NCI-H526 (cell line): ENCODE measurements at places on chromosomes 7 and 10.

- DNase-seq: no peak
These were observed 13.7 kb downstream of the MAT1A start for GRCh38 chr10:80275756-80276155.

DNA sequence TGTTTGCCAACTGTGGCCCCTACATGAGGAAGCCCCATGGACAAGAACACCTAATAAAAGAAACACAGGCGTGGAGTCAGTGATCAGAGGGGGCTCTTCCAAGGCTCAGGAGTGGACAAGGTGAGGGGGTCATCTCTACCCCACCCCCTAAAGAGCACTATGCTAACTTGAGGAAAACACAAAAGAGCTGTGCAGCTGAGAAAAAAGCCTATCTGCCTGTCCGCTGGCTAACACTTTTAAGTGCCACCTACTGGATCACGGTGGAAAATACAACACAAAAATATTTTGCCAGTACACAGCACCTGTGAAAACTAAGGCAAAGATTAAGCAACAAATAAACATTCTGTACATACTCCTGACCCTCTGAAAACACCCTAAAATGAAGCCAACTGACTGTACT is 53.1 kb upstream of the COBL start:
- DNase-seq: no peak

GRCh38 chr10:109277456-109277855 is 645.9 kb downstream of the XPNPEP1 start:
- DNase-seq: no peak

- no peak for DNase-seq
These were observed 103.1 kb upstream of the RPA3 start for GRCh38 chr7:7821517-7821916.

DNA sequence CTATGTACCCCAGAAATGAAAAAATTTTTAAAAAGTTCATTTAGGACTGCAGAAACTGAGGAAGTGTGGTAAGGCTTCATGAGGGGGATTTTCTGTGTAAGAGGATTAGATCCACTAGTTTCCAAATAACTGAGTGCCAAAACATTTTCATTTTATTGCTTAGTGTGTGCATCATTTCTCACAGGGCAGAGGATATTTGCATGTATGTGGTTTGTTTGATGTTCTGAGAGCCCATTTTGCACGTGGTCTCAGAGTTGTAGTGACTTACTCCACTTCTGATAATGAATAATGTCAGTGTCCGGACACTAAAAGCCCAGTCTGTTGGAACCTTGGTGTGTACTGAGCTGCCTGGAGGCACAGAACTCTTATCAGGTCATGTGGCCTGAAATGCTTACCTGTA is 299.9 kb downstream of the AUTS2 start:
- peak; percentile 96 for DNase-seq

GRCh38 chr7:19262826-19263225 is 117.6 kb upstream of the FERD3L start:
- no peak for DNase-seq

- no peak for DNase-seq
These were observed 140.0 kb downstream of the ITGB8 start for GRCh38 chr7:20470726-20471125.

GRCh38 chr10:59361663-59362143 is 646 bp downstream of the FAM13C start:
- no peak for DNase-seq

- no peak for DNase-seq
These were observed 93.0 kb downstream of the TNS3 start for GRCh38 chr7:47488969-47489342.

GRCh38 chr10:84537447-84537931 is 209.1 kb downstream of the CCSER2 start:
- peak; percentile 66 for DNase-seq

GRCh38 chr10:32376771-32377170 is 29.8 kb upstream of the EPC1 start:
- no peak for DNase-seq

DNA sequence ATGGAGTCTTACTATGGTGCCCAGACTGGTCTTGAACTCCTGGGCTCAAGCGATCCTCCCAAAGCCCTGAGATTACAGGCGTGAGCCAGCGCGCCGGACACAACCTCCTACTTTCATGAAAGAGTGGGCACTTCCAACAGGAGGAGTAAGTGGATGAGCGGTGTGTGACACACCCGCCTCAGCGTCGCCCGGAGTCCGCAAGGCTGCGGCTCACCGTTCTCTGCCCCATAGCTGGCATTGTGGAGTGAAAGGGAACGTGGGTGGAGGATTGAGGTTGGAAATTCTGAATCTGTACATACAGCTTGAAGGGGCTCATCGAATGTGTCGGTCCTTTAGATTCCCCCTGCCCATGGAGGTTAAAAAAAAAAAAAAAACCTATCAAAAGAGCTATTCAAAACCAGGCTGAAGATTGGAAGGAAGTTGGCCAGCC is 524 bp upstream of the PRXL2A start:
- DNase-seq: no peak

GRCh38 chr10:78976825-78977755 is 91.7 kb upstream of the ZMIZ1 start:
- no peak for DNase-seq

- DNase-seq: peak; percentile 44
These were observed 151.3 kb upstream of the KMT2E start for GRCh38 chr7:104862719-104863118.

- peak; percentile 9 for DNase-seq
These were observed 632.6 kb downstream of the KCNMA1 start for GRCh38 chr10:77004917-77005564.

DNA sequence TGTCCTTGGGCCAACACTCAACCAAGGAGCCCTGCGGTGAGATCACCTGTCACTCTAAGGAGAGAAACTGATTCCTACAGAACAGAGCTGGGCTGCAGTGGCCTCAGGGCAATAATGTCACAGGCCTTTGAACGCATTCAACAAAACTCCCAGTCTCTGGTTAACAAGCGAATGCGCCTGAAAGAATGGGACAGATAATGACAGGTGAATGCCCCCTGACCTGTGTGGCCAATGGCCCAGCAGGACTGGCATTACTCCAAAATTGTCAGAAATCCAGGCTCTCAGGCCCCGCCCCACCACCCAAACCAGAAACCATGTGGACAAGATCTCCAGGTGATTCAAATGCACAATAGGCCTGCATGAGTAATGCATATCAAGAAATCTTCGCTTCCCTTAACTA is 277.7 kb upstream of the KLF6 start:
- DNase-seq: no peak

GRCh38 chr10:93471110-93471651 is 11.0 kb downstream of the MYOF start:
- DNase-seq: no peak

GRCh38 chr7:156842740-156843140 is 50.2 kb downstream of the LMBR1 start:
- DNase-seq: no peak

- no peak for DNase-seq
These were observed 347.5 kb downstream of the GPAM start for GRCh38 chr10:111836064-111836463.
